ENCODE measurements at places on chromosomes 5 and 9.

DNA sequence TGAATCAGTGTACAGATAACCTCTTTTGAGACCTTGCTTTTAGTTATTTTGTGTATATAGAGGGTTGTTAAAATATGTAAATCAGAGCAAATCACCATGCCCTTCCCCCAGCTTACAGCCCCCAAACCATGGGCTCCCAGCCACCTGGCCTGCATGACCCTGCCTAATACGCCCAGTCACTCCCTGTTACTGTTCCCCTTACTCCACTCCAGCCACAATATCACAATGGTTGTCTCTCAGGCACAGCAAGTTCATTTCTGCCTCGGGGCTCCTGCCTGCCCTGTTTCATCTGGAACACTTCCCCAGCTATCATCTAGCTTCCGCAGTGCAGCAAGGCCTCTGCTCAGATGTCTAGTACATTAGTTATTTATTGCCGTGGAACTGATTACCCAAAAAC, 5.0 kb upstream of the CARD19 start:
- no peak for DNase-seq

DNA sequence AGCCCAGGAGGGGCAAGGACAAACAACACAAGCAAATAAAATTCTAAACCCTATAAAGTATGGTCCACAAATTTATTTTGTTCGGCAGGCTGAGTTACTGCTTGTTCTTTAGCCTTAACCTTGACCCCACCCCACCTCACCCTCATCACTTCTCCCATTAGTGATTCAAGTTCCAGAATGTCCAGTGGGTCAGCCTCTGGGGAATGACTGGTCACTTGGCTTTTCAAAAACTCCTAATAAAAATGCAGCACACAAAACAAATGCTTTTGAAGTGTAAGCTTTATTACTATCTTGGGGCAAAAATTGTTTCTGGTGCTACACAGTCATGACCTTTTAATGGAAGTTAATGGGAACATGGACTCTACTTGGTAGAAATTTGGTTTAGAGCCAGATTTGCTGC, 142.1 kb downstream of the MPDZ start:
- no peak for DNase-seq

- DNase-seq, result no peak
Measured at GRCh38 chr9:111449705-111450104, 34.5 kb downstream of the ECPAS start.

- DNase-seq, result no peak
Measured at GRCh38 chr5:6843821-6844220, 130.6 kb downstream of the TENT4A start.

- no peak for DNase-seq
Measured at GRCh38 chr5:67004730-67005350, 191.8 kb downstream of the CD180 start.

- no peak for DNase-seq
Measured at GRCh38 chr5:163563880-163564279, 58.5 kb downstream of the MAT2B start.

DNA sequence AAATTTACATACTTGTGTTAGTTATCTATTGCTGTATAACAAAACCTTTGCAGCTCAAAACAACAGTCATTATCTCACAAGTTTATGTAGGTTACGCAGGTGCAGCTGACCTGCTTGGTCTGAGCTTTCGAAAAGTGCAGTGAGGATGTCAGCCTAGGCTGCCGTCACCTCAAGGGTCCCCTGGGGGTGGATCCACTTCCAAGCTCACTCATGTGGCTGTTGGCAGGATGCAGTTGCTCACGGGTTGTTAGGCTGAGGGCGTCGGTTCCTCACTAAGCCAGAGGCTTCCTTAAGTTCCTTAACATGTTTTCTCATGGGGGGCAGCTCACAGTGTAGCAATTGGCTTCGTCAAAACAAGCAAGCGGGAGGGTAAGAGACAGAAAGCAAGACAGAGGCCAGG, 139.8 kb downstream of the DOCK8 start:
- DNase-seq, result no peak

DNA sequence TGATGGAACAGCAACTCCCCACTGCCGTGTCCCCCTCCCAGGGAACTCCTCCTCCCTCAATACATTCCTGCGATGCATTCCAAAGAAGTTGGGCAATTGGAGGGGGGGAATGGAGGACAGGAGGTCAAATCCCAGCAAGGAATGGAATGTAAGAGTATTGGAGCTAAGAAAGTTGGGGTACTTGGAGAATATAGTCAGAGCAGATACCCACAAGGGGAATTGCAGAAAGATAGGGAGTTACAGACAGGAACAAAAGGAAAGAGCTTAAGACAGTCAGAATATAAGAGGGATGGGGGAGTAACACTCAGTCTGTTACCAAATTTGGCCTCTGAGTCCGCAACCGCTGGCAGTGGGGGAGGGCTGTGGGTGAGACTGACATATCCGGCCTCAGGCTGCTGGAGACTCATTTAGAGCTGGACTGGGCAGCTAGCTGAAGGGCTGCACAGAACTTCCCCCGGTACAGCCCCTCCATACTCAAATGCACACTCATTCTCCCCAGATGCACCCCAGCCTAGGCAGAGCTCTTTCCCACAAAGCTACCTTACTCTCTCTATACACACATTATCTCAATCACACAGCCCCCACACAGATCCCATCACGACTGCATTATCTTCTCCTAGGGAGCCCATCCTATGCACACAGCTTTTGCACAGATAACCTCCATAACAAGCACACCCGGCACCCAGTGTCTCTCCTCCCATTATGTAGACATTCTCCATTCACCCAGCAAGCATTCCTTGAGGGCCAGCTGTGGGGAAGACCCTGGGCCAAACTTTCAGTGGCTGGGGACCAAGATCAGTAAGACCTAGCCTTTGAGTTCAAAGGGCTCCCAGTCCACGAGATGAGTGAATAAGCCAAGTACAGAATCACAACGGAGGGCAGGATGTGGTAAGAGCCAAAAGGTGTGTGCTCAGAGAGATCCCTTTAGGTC, 3.7 kb downstream of the TLN1 start:
- peak; percentile 94 for DNase-seq

DNA sequence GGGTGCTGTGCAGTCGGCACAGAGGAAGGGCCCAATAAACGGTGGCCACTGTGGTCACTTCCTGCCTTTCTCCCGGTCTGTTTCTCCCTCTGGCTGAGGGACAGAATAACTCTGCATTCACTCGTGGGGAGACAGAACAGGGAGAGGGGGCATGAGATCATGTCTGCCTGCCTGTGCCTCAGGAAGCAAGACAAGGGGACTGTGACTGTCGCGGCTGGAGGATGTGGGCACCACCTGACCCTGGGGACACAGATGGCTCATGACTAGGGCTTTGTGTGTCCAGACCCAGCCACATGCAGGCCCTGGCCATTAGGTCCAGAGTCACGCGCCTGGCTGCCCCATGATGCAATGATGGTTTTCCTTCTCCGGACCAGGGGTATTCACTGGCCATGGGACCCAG, 5.8 kb downstream of the TRUB2 start:
- DNase-seq, result no peak

GRCh38 chr5:71912021-71912420, 192.9 kb downstream of the CARTPT start:
- no peak for DNase-seq

DNA sequence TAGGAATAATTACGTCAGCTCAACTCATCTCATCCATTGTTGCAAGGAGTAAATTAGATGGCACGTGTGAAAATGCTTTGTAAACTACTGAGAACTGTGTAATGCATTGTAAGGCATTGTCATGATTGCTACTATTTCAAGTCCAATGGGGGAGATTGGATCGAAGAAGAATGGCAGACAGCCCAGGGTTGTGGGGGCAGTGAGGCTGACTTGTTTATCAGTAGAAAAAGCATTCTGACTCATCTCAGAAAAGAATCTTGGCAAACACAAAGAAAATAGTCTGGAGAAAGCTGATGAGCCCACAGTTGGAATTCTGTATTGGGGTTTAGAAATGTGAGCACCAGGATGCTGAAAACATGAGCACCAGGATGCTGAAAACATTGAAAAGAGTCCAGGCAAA, 28.0 kb upstream of the DAP start:
- peak; percentile 62 for DNase-seq

GRCh38 chr9:13447843-13448422, 168.4 kb upstream of the MPDZ start:
- DNase-seq, result no peak

DNA sequence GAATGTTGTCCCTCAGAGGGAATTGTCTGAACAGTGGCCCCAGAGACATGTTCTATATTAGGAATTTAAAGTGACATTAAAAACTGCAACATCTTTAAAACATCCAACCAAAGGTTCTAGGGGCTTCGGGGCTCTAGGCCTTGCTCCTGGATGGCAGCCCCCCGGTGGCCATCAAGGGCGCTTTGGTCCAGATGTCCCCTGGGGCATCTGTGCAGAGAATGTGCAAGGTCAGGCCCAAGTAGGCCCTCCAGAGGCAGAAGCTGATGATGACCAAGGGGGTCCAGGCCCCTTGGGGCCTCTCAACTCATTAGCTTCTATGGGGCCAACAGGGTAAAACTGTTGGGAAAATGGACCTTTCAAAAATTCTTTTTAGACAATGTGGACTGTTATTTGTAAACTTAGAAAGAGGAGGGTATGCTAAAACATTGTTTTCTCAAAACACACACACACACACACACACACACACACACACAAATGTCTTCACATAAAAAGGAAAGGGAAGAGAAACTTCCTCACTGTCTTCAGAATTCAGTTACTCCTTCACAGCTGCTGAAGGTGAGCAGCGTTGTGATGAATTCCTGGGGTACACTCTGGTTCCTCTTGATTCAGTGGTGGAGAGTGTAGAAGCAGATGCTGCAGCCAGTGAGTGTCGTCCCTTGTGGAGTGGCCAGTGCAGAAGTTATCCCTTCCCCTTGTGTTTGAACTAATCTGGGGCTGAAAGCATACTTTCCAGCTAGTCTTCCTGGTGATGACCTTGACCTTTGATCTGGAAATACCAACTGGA, 125.2 kb downstream of the WDR41 start:
- no peak for DNase-seq

- DNase-seq, result no peak
Measured at GRCh38 chr5:6333182-6333905, 45.0 kb downstream of the MED10 start.

- peak; percentile 94 for DNase-seq
Measured at GRCh38 chr5:10229306-10230048, 20.2 kb downstream of the ATPSCKMT start.

- DNase-seq, result peak; percentile 82
Measured at GRCh38 chr5:118968925-118969375, 19.4 kb downstream of the DTWD2 start.

- no peak for DNase-seq
Measured at GRCh38 chr5:167254132-167254531, 1037.3 kb upstream of the WWC1 start.

DNA sequence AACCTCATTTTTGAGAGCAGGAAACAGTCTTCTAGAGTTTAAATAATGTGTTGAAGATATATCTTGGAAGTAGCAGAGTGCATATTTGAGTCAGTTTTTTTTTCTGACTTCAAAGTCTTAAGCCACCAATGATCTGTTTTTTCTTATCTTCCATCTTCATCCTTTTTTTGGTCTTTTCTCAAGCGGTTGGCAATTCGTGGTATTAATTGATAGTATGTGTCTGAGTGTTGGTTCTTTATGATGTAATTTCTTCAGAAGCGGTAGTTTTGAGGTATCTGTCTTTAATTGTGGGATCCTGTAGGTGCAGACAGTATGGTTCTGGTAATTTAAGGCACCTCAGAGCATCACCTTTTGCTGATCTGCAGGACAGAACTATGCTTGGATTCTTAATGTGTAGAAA, 3.9 kb downstream of the CSNK1G3 start:
- DNase-seq, result no peak

GRCh38 chr5:135225856-135226560, 173.0 kb downstream of the MACROH2A1 start:
- DNase-seq, result no peak

DNA sequence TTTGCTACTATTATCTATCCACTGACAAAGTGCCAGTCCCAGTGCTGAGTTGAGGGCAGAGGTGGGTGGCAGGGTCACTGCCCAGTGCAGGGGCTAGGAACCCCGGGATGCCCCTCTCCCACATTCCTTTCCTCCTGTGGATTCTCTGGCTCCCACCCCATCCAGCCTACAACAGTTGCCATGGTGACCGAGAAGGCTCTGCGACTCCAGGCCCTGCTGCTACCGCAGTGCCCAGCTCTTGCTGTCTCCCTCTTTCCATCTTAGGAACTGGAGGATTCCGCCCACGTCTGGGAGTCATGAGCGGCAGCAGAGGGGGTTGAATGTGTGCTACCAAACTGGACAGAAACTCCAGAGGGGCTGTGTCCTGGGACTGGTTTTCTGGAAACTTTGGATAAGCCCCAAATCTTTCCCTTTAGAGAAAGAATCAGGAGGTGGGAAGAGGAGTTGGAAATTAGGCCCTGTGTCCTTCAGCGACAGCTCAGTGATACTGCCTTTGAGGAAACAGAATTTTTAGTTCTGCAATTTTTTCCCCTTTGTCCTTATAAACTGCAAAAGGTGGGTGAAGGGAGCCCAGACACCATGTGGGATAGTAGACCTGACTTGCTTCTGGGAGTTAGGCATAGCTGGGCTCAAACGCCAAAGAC, 20.7 kb upstream of the C5orf47 start:
- no peak for DNase-seq

DNA sequence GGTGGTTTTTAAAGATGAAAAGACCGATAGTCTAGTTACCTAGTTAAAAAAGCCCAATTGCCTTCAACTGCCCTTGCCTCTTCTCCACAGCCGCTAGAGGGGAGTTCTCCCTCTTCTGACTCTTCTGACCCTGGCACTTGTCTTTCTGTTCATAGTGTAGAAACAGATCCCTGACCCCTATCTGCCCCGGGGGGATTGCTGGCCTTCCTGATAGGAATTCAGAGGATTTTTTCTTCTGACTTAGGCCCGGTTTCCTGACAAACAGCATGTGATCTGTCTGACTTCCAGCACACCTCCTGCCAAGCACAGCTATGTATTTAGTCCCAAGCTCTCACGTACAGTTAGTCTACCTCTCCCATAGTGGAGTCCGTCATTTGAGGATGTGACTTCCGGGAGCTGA, 5.0 kb upstream of the TMEM268 start:
- DNase-seq, result no peak

- no peak for DNase-seq
Measured at GRCh38 chr5:149544028-149544420, 7.2 kb downstream of the CSNK1A1 start.

- DNase-seq, result peak; percentile 36
Measured at GRCh38 chr5:149728303-149728702, 1.8 kb upstream of the PPARGC1B start.

- DNase-seq, result no peak
Measured at GRCh38 chr5:27548484-27548883, 510.1 kb upstream of the CDH9 start.

DNA sequence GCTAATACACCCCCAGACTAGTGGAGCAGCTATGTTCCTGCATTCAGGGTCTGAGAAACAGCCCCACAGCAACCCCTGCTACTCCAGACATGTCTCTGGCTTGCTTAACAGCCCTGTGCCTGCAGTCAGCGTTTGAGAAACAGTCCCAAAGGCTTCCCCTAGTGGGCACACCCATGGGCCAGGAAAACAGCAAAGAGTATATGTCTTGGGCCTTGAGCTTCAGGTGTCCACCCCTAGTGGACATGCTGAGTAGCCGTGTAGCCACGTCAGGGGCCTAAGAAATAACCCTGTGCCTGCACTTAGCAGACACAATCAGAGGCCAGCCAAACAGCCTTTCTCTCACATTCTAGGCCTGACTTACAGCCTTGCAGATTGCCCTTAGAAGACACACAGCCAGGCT, 698.6 kb downstream of the PTPRD start:
- no peak for DNase-seq

Data from myocyte (in vitro differentiated cells).